ENCODE measurements at places on chromosomes 11 and 22.

- no peak for DNase-seq
Observed at GRCh38 chr22:25366876-25367466, 147.5 kb downstream of the CRYBB2 start.

- no peak for DNase-seq
Observed at GRCh38 chr11:120971825-120972224, 52.1 kb upstream of the TBCEL start.

DNA sequence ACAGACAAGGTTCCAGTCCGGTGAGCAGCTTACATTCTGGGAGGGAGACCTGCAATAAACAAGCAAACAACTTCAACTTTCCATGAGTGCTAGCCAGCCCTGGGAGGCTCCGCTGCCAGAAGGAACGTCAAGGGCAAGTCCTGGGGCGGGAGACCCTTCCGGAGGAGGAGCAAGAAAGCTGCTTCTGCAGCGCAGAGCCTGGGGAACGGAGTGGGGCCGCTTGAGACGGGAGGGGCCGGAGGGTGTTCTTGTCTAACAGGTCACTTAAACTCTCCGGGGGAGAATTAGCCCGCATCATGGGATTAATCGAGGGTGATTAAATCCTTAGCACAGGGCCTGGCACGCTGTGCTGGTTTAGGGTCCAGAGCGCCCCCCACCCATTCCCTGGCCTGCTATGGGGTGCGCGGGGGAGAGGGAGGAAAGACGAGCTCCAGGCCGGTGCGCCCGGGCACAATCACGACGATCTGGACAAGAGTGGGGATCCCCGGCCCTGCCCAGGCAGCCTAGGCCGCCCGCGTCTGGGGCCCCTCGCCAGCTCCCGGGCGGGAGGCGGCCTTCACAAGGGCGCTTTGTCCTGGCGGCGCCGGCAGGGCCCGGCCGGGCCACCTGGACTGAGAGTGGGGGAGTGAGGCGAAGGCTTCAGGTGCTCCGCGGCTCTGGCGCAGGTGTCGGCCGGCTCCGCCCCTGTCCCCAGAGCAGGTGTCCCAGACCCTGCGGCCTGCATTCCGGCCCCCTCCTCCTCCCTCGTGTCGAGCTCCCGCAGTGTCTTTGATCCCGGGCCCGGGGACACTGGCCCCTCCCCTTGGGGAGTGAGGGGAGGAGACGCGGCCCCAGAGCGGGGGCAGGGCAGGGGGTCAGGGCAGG, 663 bp upstream of the LARGE2 start:
- no peak for DNase-seq

DNA sequence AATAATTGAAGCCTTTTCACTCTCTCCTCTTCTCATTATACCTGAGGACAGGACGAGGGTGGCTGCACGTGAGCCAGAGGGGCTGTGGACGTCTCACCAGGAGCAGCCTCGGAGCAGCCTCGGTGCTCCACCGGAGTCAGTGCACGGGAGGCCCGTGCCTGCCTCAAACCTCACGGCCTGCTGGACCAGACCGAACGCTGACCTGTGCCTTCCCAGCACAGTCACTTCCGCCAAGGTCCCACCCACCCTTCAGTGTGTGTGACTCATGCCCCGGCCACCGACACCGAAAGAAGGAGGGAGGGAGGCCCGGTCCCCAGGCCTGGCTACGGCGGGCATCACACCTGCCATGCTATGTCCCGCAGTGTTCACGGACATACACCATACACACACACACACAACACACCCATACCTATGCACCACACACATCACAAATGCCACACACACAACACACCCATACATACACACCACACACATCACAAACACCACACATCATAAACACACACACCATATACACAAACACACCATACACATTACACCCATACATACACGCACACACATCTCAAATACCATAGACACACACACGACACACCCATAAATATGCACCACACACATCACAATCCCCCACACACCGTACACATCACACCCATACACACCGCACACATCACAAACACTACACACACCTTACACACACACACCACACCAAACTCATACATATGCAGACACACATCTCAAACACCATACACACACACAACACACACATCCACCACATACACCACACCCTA, 1506.5 kb downstream of the TBC1D22A start:
- DNase-seq, result no peak

- no peak for DNase-seq
Observed at GRCh38 chr11:86210898-86211297, 33.7 kb upstream of the EED start.

GRCh38 chr11:8863838-8864237, 47.2 kb upstream of the AKIP1 start:
- no peak for DNase-seq

DNA sequence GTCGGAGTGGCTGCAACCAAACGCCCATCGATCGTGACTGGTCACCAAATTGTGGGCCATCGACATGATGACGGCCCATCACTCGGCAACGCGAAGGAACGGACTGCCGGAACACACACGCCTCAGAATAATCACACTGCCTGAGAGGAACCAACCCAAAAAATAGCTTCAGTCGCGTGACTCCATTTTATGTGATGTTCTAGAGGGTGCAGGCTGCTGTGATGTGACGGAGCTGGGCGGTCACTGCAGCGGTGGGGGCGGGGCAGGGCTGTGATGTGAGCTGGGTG, 174.6 kb downstream of the CTTN start:
- no peak for DNase-seq

GRCh38 chr11:62186195-62186594, 3.8 kb upstream of the SCGB1D1 start:
- DNase-seq, result no peak

DNA sequence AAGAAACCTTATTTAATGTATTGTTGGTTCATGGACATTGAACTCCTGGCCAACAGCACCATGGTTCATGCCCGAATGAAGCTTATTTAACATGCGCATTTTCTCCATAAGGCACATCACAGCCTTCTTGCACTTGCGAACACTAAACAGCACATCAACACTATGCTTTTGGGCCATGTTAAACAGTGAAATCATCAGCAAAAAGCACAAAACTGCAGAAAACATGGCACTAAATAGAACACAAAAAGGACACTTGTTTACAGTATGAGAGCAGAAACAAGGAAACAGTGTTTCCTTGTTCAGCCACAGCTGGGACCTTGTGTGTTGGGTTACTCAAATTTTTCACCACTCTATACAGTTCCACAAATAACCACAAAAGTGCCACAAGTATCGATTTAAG, 122.3 kb downstream of the MSANTD4 start:
- no peak for DNase-seq

GRCh38 chr11:61059260-61059752, 43.0 kb upstream of the CD5 start:
- no peak for DNase-seq

- DNase-seq, result no peak
Observed at GRCh38 chr22:21054714-21055563, 9.2 kb downstream of the LRRC74B start.

GRCh38 chr11:130671801-130672700, 223.6 kb downstream of the ADAMTS15 start:
- DNase-seq, result no peak
